ENCODE measurements at places on chromosomes 4 and X.

GRCh38 chr4:151315212-151315886, 10.1 kb downstream of the SH3D19 start:
- DNase-seq: no peak

DNA sequence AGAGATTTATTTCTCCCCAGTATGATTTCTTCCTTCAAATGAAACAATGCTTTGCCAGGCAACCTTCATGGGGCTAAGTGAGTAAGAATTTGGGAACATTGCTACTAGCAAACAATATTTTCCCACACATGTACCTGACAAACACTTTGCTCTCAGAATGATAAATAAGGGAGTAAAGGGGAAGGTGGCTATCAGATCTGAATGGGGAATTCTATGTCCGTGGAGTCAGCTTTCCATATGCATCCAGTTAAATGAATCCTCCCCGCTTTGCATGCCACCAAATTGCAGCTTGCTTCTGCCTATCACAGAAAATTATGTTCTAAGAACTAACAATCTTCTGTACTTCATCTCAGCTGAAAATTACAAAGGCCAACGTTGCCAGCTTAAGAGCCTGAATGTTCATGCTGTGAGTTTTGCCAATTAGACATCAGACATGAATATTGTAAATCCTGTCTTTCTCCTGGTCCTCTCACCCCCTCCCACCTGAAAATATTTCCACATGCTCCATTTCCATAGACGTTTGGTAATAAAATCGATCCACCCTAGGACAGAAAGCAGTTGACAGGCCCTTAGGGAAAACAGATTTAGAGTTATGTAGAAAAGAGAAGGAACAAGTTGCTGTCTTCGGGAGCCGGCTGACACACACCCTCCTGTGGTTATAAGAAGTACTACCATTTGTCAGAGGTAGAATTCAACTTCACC, 6.3 kb downstream of the MEPE start:
- no peak for DNase-seq

DNA sequence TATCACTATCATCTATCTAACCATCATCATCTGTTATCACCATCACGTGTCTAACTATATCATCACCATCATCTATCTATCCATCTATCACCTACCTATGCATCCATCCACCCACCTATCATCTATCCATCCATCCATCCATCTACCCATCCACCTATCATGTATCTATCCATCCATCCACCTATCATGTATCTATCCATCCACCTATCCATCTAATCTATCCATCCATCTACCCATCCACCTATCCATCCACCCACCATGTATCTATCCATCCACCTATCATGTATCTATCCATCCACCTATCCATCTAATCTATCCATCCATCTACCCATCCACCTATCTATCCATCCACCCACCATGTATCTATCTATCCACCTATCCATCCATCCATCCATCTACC, 316.7 kb downstream of the DHRSX start:
- no peak for DNase-seq

GRCh38 chrX:154084449-154085300, 12.8 kb downstream of the MECP2 start:
- no peak for DNase-seq

DNA sequence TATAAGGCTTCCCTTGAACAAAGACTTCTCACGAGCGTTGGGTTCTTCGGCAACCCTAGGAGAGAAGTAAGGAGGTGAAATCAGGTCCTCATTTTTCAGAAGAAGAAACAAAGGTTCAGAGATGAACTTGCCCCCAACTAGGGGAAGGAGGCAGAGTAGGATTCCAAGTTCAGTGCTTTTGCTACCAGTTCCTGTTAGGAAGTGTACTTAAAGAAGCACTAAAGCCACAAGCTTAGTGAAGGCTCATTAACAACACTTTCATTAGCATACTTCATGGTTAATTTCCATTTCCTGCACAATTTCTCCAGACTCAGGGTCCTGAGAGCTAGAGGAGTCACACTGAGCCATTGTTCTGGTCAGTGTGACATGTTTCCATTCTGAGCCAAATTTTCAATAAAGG, 52.1 kb downstream of the VSIG4 start:
- no peak for DNase-seq

- DNase-seq: no peak
Observed at GRCh38 chr4:47624031-47624441, 139.0 kb downstream of the ATP10D start.

All from CD4-positive, alpha-beta T cell treated with Interferon gamma for 1 hour (primary cell).